LoVo (cell line): ENCODE measurements at places on chromosomes 4 and X.

- DNase-seq, result no peak
These were observed at the start of gene ARL13A for GRCh38 chrX:100969408-100969807. Gene ARL13A (plus strand): TSS chrX:100969708. CDS start chrX:100973690, 3,982 bp downstream.

GRCh38 chr4:9943761-9944160, 77.5 kb downstream of the SLC2A9 start:
- peak; percentile 2 for DNase-seq

DNA sequence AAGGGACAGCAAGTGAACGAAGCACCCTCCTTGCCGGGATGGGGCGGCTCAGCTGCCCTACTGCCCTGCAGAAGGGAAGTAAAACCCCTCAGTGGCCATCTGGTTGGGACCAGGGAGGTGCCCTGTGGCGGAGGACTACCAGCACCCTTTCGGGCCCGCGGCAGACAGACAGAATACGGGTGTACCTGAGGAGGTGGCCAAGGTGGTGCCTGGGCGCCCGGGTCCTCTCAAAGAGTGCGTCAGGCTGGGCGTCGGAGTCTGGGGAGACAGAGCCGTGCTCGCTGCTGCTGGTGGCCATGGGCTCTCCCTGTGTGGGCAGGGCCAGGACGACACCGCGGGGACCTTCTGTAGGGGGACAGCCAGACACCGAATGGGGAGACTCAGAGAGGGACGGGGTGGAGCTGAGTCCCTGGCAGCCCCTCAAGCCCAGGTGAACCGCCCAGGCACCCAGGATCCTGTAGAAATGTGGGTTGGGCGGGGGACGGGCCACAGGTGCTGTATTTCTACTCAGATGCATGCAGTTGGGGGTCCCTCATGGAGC, 29.7 kb downstream of the PDHA1 start:
- no peak for DNase-seq

DNA sequence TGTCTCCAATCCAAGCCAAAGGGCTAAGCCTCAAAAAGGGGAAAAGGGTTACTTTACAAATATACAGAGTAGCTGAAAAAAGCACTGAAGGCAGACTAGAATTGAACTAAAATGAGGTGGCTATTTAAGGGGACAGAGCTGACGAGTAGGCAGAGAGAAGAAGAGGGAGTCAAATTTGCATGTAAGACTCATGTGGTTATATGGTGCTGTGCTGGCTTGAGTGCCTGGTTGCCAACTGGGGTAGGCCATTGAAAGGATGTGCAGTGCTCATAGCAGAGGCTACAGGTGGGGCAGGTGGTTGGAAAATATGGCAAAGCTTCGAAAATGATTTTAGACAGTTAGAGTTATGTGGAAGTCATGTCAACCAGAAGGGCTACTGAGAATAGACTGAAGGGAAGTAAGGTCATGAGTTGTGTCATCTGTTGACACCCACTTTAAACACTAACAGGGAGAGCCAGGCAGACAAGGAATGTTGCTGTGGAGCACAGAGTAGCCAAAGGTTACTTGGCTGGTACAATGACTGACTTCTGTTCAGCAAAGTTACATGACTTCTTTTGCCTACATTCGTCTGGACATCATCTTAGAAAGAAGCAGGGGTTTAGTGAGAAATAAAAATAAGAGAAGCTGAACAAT, 1210.4 kb downstream of the ADGRL3 start:
- DNase-seq, result no peak

DNA sequence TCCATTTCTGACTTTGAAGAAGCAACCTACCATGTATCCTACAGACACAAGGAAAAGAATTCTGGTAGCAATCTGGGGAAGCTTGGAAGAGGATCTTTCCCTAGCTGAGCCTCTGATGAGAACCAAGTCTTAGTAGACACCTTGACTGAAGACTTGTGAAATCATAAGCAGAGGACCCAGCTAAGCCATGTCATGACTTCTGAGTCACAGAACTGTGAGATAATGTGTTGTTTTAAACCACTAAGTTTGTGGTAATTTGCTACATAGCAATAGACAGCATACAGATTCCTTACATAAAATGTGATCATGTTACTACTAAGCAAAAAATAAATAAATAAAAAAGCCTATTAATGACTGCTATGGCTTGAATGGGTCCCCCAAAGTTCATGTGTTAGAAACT, 71.3 kb upstream of the ANKRD50 start:
- DNase-seq, result no peak

DNA sequence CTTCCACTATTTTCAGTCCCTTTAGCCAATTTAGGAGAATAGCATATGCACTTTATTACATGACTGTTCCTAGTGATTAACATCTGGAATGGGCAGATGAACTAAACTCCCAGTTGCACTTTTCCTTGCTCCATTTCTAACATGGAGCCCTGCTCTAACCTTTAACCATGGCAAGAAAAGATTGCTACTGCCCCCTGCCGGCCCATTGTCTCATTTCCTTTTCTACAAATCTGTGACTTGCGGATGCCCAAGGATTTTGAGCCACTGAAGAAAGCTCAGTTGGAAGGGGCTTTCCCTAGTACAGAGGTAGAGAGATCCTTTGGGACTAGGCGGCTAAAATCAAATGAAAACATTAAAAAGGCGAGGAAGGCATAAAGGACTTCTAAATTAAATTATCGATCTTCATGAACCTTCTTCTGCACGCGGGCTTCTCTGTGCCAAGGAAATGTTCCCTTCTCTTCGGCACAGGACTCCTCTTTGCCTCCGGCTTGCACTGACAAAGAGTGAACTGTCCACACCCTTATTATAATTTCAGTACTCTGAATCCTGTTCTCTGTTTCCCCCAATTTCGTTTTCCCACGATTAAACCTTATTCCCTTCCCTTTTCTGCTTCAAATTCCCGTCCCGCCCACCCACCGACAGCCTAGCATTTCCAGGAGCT, 577 bp upstream of the GLRA2 start:
- DNase-seq, result peak; percentile 56

GRCh38 chrX:103356130-103356798, at the start of gene TCEAL9:
Gene TCEAL9 (plus strand): TSS chrX:103356506. CDS start chrX:103357685, 1,179 bp downstream.
- DNase-seq, result peak; percentile 24

GRCh38 chr4:84875636-84876371, 90.7 kb downstream of the WDFY3 start:
- no peak for DNase-seq

GRCh38 chr4:43362875-43363636, 470.5 kb downstream of the GRXCR1 start:
- no peak for DNase-seq

GRCh38 chr4:26609868-26610267, 26.0 kb downstream of the TBC1D19 start:
- DNase-seq, result no peak

DNA sequence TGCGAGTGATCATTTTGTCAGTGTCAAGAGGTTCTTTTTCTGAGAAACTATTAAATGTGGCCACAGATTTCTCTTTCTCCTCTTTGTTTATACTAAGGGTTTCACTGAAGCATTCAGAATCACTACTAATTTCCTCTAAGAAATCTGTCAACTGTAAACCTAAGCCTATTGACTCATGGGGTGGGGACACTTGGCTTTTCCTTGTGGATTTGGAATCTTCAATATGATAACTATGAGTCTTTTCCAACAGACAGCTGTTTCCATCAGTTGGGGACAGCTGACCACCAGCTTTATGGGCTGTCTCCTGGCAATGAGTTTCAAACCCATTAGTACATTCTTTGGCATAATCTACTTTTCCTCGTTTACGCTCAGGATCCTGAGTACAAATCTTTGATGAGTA, 13.8 kb downstream of the PGRMC1 start:
- no peak for DNase-seq

- DNase-seq, result no peak
These were observed 91.0 kb downstream of the DHRSX start for GRCh38 chrX:2409796-2410195.

GRCh38 chr4:7020290-7020689, 22.9 kb upstream of the TADA2B start:
- DNase-seq, result no peak

DNA sequence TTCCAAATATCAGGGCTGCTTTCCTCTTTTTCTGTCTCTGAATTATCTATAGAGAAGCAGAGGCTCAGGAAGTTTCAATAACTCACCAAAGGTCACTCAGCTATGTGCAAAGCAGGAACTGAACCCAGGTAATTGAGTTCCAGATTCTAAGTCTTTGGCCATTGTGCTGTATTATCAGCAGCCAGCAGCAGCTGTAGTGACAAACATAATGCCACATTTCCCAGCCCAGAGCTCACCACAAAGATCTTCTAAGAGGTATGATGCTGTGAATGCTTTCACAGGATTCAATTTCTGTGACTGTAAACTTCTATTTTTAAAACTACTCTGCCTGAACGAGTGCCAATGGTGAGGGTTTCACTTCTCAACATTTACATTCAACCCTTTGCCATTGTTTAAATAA, 56.4 kb downstream of the SPOCK3 start:
- no peak for DNase-seq

GRCh38 chr4:102168580-102168979, 176.7 kb downstream of the SLC39A8 start:
- DNase-seq, result no peak

GRCh38 chr4:109191216-109191615, 111.2 kb downstream of the COL25A1 start:
- DNase-seq, result no peak
